ENCODE measurements at places on chromosomes 2 and 18. TPM values are rescaled to one million over a fixed set of nuclear protein-coding genes. Genes with fewer than 3 reads are reported as not detected.

DNA sequence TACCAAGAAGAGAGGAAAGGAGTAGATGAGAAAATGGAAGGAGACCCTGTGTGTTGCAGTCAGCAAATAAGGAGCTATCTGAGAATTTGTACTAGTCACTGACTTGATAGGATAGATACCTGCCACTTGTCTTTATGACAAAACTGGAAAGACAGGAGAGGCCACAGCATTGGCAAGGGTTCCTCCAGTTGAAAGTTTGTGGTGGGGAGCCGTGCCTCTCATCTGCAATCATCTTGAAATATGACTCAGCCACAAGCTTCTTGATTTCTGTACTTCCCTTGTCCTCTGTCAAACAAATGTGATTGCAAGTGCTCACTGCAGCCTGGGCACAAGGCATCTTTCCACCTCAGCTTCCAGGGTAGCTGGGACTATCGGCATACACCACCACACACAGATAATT lies 99.1 kb downstream of the GREB1L start:
- no peak for DNase-seq

Gene CCDC141
- total RNA-seq = 6.2 TPM

Gene FNDC4
- 22.1 TPM for total RNA-seq

DNA sequence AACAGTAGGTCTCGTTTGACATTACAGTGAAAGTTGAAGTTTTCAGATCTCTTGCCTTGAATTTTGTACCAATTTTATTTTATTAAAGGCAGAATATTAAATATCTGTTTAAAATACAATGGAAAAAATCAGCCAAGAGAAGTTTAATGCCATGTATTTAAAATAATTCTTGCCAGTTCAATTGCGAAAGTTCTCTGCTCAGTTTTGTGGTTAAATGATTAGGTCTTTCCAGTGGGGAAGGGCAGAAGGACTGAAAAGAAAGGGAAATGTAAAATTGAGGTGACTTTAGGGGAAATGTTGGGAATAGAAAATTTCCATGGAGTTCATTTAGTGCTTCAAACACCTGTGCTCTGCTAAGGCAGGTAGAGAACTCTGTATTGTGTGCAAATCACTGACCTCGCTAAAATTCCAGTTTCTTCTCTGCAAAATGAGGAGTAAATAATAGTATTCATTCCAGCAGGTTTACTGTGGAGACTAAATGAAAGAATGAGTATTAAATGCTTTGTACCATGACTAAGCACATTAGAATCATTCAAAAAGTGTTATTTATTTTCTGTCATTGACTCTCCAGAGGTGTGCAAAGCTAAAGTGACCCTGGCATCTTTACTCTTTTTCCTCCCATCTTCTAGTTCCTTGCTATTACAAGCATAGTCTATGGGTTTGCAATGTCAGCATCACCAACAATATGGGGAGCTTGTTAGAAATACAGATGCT lies 74.4 kb downstream of the KIAA1328 start:
- DNase-seq = no peak

- DNase-seq = no peak
Observed at GRCh38 chr2:177667626-177668025, 275.1 kb downstream of the AGPS start.

Gene CDK5R2
- total RNA-seq = not detected

Gene IL1RL1
- 16.2 TPM for total RNA-seq

Gene CAPN14
- total RNA-seq = 0.14 TPM

- DNase-seq = no peak
Observed at GRCh38 chr18:24076950-24077349, 61.9 kb upstream of the CABYR start.

DNA sequence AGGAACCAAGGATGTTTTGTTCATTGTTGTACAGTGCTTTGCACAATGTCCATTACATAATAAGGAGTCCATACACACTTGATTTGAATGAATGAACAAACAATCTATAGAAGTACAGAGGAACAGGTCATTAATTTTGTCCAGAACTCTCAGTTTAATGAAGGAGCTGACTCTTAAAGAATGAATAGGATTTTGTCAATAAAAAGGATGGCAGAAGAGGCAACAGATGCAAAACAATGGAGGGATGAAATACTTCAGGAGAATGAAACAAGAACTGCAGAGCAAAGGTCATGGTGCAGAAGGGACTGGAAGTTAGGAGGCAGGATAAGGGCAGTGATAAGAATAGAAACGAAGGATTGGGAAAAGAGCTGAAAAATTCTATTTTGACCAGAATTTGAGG lies 28.7 kb upstream of the COL5A2 start:
- no peak for DNase-seq

Gene ASB18
- total RNA-seq = not detected

GRCh38 chr18:7207366-7207915 lies 23.4 kb upstream of the LRRC30 start:
- DNase-seq = no peak

Gene ABCG5
- not detected for total RNA-seq

- DNase-seq = no peak
Observed at GRCh38 chr2:15675456-15676195, 84.0 kb downstream of the DDX1 start.

Gene TMEM163
- total RNA-seq = 0.24 TPM

DNA sequence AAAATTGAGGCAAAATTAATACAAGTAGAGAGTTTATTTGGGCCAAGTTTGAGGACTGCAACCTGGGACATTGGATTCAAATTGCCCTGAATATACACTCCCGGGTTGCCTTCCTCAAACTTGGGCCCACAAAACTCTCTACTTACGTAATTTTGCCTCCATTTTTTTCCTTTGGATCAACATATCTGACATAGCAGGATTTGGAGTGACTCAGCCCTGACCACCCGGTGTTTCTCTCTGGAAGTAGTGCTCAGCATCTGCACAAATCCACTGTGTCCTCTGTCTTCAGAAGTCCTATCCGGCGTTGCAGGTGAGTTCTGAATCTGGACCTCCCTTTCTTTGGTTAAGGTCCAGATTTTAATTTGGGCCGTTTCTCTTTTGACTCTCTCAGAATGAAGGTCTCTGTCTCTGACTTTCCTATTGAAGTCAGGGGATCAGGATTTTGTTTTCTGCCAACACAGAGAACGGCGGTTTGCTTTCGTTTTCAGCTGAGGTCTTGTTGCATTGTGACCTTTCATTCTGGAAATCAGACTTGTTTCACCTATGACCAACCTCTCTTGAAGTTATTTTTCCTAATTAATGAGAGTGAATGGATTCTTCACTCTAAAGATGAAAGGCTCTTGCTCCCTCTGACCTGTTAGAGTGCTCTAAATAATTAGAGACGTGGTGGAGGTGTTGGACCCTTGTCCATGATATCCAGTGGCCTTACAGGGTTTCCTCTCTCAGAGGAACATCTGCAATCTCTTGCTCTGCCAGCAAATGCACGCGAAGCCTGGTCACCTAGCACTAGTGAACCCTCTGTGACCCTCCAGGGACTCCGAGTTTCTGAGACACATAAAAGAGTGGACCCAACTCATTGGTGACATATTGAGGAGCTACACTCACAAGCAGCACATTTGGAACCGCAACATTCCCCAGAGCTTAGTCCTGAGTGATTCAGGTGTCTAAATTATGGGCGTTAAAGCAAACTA lies 13.6 kb downstream of the TCF23 start:
- no peak for DNase-seq

Gene ARL4C
- total RNA-seq = 12.5 TPM

DNA sequence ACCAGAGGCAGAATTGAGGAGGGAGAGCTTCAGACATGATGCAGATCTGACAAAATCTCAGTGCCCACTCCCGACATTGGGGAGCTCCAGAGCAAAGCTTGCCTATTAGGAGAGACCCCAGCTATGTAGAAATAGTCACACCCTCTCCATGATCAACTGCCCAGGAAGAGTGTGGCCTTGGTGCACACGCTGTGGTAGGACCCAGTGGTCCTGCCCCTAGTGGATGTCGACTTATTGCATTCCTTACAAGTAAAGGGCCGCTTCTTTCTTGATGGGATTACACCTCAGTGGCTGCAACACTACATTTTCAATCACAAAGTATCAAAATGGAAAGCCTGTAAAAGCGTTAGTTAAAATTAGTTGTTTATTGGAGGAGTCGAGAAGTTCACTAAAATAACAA lies 64.2 kb downstream of the VRK2 start:
- no peak for DNase-seq

DNA sequence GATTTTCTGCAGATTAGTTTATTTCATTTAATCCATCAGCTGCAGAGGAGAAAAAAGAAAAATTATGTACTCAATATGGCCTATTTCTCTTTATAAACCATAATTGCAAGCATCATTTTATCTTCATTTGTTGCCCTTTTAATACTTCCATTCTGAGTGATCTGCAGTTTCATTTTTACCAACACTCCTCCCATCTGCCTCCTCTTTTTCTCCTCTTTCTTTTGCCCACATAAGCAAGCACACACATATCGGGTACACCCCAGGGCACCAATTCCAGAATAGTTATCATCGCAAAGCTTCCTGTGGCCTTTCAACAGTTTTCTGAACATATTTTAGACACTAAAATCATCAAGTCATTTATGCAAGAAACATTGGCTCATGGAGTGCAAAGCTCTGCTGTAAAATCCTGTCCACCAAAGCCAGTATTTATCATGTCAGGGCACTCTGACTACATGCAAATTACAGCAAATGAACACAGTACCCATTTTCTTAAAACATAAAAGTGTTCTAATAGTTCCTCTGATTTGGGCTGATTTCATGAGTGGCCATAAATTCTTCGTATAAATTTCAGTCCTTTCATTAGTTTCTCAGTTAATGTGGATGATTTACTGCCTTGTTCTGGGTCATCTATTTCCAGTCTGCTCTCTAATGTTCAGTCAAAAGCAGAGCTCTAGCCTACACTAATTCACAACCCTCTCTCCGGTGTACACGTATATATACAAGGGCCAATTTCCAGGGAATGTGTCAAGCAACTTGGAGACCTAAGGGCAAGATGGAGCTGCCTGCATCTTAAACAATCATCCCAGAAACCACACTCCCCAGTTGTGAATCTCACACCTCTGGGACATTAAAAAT lies 281.3 kb downstream of the STK39 start:
- DNase-seq = no peak

DNA sequence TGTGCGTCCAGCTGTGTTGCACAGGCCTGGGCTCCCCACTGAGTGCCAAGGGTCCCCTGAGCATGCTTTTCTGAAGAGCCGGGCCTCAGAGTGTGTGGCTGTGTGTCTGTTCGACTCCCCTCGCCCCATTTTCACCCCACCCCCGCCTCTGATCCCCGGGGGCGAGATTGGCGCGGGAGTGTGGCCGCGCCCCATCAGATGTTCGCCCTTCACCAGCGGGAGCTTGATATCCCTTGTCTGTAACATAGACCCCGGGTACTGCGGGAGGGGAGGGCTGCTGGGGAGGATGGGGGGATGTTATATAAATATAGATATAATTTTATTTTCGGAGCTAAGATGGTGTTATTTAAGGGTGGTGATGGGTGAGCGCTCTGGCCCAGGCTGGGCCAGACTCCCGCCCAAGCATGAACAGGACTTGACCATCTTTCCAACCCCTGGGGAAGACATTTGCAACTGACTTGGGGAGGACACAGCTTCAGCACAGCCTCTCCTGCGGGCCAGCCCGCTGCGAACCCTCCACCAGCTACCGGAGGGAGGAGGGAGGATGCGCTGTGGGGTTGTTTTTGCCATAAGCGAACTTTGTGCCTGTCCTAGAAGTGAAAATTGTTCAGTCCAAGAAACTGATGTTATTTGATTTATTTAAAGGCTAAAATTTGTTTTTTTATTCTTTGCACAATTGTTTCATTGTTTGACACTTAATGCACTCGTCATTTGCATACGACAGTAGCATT lies 1.5 kb downstream of the RHOB start:
- DNase-seq = peak; percentile 76

DNA sequence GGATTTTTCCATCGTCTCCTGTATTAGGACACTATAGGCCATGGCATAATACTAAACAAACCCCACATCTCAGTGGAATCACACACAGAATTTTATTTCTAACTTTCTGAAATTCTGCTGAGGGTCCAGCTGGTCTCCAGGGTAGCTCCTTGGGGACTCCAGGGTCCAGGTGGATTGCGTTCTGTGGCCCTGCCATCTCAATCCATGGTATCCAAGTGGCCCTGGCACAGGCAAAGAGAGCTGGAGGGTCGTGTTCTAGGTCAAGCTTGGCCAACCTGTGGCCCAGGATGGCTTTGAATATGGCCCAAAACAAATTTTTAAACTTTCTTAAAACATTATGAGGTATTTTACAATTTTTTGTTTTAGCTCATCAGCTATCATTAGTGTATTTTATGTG lies 134.6 kb downstream of the CTIF start:
- DNase-seq = peak; percentile 52

- no peak for DNase-seq
Observed at GRCh38 chr2:6024784-6025183, 332.6 kb downstream of the SOX11 start.

DNA sequence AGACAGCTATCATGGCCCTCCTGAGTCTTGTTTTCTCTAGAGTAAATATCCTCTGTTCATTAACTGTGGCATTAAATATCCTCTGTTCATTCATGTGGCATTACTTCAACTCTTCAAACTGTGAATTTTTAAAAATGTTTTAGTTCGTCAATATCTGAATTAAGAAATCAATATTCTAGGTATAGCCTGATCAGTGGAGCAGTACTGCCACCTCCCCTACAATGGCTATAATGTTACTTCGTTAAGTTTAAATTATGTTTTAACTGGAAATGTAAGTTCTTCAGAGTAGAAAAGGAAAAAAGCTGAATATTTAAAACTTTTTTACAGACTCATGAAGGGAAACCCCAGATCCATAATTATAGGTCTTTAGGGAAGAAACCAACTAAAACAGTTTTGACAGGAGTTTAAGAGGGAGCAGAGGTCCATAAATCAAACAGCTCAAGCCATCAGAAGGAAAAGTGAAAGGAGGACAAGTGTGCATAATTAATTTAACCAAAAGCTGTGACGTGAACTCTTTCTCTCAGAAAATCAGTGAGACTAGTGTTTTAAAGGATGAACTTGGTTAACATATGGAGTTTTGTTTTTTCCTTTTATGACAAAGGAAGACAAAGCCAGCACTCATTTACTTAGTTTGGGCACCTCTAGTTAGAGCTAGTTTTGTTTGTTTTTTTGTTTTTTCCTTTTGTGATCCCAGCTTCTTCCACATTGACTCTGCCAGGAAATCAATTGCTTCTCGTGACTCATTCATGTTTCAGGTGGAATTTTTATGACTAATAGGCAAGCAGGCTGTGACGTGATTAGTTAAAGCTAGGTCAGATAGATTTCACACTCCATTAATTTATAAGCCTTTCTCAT lies 44.9 kb downstream of the RBBP8 start:
- no peak for DNase-seq

Gene MPHOSPH10
- total RNA-seq = 28.3 TPM

Gene UPP2
- total RNA-seq = not detected

DNA sequence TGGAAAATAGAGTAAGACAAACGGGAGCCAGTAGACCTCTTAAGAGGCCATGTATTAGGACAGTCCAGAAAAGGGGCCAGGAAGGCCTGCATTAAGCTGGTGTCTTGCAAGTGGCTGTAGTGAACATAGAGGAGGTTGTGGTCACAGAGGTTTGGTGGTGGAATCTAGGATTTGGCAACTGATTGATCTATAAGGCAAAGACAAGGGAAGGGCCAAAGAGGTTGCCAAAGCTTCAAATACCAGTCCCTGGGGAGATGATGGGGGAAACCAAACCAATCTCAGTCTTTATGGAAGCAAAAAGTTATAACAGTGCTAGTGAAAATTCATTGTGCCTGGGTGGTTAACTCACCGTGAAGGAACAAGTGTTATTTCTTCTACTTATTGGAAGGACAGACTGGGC lies 28.7 kb upstream of the RTN4 start:
- no peak for DNase-seq

All from posterior vena cava (tissue), 2 donors.